Activated CD4-positive, alpha-beta T cell treated with anti-CD3 and anti-CD28 coated beads, Interleukin-2, amount 50 U/mL, for 4 hours (primary cell): ENCODE measurements at places on chromosomes 11 and 22.

DNA sequence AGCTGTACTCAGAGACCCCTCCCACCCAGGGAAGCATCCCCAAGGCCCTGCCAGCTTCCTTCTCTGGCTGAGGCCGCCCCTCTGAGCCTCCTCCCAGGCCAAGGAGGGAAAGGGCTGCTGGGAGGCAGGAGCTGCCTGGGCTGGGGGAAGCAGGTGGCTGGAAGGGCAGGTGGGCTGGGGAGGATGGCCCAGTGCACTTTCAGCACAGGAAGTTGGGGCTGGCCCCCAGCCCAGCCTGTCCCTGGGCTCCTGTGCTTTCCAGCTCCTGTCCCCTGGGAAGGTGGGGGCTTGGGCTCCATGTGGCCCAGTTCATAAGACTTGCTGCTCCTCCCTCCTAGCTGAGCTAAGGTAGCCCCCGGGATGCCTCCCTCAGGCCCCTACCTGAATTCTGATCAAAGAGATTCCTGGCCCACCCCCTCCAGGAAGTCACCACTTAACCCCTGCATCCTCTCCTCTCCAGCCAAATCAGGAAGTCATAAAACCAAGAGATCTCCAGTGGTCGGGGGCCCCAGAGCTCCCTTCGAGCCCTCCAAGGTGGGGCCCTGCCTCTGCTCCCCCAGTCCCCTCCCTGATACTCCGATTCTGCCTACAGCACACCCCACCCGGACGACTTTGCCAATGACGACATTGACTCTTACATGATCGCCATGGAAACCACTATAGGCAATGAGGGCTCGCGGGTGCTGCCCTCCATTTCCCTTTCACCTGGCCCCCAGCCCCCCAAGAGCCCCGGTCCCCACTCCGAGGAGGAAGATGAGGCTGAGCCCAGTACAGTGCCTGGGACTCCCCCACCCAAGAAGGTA is 4.9 kb downstream of the PPP1CA start:
- no peak for DNase-seq

- no peak for DNase-seq
These were observed 692.1 kb downstream of the NTM start for GRCh38 chr11:132062541-132062940.

- DNase-seq = no peak
These were observed 77.9 kb downstream of the PGR start for GRCh38 chr11:101051677-101052076.

DNA sequence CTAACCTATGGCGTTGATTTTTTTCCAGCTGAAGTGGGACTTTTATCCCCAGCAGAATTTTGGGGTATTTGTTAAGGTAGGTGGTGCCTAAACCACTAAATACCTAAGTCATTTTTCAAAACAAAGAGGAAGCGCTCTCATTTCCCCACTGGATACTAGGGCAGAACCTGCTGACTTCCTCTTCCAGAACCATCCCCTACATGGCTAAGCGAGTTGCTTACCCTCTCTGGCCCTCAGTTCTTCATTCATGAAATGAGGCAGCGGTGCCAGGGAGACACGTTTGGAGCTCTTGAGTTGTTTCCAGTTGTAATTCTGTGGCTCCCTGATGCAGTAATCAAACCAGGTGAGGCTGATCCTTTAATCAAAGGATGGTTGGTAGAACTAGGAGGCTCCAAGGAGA is 10.0 kb upstream of the MTMR3 start:
- DNase-seq = no peak

DNA sequence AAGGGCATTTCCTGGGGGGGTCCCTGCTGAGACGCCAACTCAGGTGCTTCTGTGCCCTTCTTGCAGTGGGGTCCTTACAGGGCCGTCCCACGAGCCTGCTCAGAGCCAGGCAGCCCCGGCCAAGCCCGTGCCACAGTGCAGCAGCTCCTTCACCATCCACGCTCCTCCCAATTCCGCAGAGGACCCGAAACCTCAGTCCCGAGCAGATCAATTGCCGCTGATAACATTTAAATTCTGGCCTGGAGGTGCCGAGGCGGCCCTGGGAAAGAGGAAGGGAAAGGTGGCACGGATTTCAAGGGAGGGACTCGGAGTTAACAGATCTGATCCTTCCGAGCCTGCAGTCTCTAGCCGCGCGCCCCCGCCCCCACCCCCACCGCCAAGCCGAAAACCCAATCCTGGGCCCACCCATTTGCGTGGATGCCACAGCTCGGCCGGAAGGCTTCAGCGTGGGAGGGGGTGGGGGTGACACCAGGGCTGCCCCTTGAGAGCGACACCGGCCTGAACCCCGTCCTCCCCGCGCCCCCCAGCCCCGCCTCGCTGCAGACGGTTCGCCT is 32.3 kb upstream of the JAM3 start:
- no peak for DNase-seq

DNA sequence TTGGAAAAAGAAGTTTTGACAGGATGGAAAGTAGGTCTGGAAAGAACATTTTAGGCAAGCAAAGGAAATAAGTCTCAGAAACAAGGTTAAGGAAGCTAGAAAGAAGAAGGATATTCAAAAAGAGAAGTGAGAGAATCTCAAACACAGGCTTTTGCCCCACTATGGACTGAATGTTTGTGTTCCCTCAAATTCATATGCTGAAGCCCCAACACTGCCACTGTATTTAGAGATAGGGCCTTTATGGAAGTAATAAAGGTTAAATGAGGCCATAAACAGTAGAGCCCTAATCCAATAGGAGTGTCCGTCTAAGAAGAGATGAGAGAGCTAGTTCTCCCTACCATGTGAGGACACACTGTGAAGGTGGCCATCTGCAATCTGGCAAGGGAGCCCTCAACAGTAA is 20.6 kb upstream of the RPS13 start:
- DNase-seq = no peak

DNA sequence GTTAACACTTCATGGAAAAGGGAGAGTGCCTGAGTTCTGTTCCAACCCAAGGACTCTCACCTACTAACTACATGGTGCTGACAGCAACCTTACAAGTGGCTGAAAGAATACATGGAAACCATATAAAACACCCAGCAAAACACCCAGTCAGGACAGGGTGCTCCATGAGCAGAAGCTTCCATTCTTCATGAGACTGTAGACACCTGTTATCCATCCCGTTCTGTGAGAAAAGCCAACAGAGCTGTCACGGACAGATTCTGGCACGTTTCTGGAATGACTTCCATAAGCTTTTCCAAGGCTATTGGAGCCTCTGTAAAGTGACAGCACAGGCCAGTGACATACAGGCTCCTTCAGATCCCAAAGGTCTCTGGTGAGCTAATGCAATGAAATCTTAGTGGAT is 23.2 kb downstream of the PRR14L start:
- DNase-seq = no peak

- no peak for DNase-seq
These were observed 111.2 kb upstream of the CEP126 start for GRCh38 chr11:101803651-101804050.

DNA sequence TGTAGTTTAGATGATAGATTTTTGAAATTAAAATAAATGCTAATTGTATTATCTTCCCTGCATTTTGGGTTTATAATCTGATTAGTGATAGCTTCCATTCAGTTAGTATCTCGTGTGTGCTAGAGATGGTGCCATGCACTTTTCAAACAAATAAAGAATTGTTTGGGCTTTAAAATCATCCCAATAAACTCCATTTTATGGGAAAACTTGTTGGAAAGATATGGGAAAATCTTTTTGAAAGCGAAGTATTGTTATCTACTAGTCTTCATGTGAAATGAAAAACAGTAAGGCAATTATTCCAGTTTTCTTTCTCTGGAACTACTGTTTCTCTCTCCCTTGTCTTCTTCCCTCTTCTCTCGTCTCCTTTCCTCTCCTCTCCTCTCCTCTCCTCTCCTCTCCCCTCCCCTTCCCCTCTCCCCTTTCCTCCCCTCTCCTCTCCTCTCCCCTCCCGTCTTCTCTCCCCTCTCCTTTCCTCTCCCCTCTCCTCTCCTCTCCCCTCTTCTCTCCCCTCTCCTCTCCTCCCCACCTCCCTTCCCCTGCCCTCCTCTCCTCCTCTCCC is 27.9 kb upstream of the MUC15 start:
- no peak for DNase-seq

DNA sequence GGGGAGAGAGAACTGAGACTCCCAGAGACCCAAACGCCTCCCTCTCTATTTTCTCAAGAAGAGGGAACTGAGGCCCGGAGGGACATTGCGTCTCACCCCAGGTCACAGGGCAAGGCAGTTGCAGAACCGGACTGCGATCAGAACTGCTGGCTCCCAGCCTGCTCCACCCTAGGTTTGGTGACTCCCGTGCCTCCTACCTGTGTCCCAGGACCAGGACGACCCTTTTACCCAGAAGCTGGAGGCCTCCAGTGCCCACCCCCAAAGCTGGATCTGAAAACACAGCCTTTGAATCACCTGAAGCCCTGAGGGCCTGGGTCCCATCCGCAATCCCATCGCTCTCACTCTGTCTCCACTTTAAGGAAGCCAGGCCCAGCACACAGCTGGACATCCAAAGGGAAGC is 1.4 kb downstream of the GSTT4 start:
- no peak for DNase-seq

DNA sequence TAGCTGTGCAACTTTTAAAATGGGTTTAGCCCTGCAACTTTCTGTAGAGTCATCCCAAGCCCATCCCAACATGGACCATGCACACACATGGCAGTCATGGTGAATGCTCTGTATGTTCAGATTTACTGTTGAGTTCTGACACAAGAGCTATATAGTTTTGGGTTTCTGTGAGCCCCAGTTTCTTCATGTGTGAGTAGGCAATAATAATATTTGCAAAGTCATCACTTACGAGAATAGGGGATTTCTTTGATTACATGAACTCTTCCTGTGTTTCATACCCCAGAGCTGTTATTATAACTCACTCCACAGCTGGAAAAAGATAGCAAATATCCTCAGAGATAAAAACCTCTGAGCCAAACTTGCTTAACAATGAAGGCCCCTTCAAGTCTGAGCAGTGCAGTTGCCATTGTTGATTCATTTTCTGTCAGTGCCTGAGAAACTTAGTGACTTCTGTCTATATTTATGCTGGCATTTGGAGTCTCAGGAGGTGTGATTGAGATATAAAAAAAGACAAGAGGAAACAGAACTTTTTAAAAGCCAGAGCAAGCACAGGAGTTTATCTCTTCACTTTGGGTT is 767.9 kb upstream of the API5 start:
- no peak for DNase-seq

GRCh38 chr22:26837784-26838470 is 180.5 kb downstream of the MIAT start:
- DNase-seq = no peak

GRCh38 chr11:58639669-58640068 is 17.2 kb downstream of the CNTF start:
- DNase-seq = no peak

DNA sequence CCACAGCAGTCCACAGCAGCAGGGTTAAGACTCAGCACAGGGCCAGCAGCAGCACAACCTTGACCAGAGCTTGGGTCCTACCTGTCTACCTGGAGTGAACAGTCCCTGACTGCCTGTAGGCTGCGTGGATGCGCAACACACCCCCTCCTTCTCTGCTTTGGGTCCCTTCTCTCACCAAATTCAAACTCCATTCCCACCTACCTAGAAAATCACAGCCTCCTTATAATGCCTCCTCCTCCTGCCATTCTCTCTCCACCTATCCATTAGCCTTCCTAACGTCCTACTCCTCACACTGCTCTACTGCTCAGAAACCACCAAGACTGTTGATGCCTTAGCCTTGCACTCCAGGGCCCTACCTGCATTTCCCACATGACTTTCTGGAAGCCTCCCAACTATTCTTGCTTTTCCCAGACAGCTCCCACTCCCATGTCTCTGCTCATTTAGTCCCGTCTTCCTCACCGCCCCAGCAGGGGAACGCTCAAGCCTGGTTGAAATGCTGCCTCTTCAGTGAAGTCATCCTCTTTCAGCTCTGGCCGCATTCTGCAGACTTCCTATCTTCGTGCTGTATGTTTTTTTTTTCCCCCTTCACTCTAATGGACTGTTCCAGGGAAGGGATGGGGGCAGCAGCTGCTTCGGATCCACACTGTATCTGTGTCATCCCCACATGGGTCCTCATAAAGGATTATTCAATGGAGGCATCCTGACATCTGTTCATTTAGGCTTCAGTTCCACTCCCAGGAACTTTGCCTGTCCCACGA is 3.3 kb downstream of the IL18BP start:
- no peak for DNase-seq

GRCh38 chr22:50717709-50718351 is 20.2 kb upstream of the ACR start:
- DNase-seq = no peak

GRCh38 chr11:2553886-2554285 is 109.1 kb downstream of the KCNQ1 start:
- no peak for DNase-seq

GRCh38 chr11:130096823-130097222 is 27.1 kb downstream of the APLP2 start:
- no peak for DNase-seq
